Activated CD4-positive, CD25-positive, alpha-beta regulatory T cell treated with anti-CD3 and anti-CD28 coated beads, Interleukin-2, amount 50 U/mL, for 72 hours (primary cell): ENCODE measurements at places on chromosomes 11 and 22.

DNA sequence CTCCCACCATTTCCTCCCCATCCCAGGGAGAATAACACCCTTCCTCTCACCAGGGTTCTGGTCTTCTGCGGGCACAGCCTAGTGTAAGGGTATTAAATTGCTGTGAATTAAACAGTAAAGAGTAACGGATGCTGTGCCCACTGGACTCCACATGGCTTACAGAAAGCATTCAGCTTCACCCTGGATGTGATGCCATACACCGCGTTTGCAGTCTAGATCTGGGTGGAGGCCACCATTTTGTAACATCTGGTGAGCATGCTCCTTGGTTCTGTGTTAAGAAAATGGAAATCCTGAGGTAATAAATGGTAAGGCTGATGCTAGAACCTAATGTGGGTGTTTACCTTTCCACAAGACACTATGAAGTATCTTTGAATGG, 331.8 kb upstream of the B3GAT1 start:
- DNase-seq = no peak

GRCh38 chr11:29272019-29272654, 744.7 kb downstream of the KCNA4 start:
- no peak for DNase-seq

DNA sequence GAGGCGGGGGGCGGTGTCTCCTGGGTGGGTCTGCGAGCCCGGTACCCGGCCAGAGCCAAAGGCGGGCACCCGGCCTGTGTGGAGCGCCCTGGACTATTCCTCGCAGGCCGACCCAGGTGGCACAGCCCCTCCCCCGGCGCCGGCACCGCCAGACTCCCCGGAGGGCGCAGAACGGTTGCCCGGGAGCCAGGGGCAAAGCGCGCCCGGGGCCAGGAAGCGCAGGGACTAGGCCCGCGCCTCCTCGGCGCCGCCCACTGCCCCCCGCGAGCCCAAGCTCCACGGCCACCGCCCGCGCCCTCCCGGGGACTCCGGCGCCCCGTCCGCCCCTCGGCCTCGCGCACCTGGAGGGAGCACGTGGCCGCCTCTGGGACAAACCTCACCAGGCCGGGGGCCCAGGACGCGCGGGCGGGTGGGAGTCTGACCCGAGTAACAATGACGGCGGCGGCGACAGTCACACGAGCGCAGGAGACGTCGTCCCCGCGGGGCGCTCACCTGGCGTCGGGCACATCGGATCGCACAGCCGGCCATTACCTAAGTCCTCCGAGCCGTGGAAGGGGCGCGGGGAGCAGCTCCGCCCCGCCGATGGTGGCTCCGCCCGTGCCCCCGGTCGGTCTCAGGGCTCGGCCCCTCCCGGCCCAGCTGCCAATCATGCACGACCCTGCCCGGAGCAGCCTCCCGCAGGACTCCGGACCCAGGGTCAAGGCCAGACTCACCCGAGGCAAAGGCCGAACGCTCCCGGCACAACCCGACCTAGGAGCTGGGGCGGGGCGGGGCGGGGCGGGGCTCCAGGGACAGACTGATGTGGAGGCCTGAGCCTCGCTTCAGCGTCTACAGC, 7.4 kb downstream of the PLXNB2 start:
- no peak for DNase-seq

GRCh38 chr11:111723595-111723994, 42.6 kb downstream of the PPP2R1B start:
- DNase-seq = no peak

DNA sequence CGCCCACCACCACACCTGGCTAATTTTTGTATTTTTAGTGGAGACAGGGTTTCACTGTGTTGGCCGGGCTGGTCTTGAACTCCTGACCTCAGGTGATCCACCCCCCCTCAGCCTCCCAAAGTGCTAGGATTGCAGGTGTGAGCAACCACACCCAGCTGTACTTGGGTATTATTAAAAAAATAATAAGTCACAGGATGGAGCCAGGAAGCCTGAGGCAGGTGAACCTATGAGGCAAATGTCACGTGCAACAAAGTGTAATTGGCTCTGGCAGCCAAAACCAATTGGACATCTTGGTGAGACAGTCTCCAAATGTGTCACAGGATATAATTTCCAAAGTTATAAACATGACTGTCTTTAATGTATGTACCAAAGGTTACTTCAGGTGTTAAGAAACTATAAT, 24.0 kb upstream of the MALAT1 start:
- no peak for DNase-seq
